NCI-H187 (cell line): ENCODE measurements at places on chromosomes 16 and 17.

GRCh38 chr17:76735586-76736348, 1.4 kb downstream of the SRSF2 start:
- no peak for DNase-seq

DNA sequence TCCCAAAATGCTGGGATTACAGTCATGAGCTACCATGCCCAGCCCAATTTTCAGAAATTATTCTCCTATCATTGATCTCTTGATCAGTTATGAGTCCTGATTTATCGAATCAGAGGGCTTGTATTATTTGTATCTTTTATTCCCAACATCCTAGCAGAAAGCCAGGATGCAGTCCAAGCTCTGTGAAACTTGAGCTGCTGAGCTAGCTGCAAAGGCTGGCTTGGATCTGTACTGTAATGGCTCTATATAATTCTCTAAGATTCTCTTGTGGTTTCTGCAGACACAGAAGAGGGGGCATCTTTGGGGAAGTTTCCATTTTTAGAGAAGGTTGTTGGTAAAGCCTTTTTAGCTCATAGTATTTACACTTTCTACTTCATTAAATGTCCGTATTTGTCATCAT, 227.1 kb downstream of the MAP2K4 start:
- DNase-seq: no peak

DNA sequence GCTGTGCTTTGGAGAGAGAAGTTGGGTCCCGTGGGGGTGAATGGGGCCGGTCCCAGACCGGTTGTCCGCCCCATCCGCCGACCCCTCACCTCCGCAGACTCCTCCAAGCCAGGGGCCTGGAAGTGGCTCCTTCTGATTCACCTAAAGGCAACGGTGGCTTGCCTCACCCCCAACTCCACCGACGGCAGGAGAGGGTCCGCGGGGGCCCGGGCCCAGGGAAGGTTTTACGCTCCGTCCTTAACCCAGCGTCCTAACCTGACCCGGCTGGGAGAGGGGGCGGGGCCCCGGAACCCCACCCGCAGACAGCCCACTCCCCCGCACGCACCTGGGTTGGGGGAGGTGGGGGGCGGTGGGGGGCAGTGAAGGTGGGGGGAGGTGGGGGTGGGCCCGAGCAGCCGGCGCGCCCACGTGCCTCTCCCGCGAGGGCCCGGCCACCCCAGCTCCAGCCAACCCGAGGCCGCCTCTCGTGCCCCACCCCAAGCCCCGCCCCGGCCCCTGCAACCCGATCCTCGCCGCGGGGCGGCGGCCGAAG, 12.7 kb upstream of the CD300A start:
- peak; percentile 87 for DNase-seq

GRCh38 chr17:66843627-66844026, 8.7 kb downstream of the CACNG5 start:
- DNase-seq: no peak

DNA sequence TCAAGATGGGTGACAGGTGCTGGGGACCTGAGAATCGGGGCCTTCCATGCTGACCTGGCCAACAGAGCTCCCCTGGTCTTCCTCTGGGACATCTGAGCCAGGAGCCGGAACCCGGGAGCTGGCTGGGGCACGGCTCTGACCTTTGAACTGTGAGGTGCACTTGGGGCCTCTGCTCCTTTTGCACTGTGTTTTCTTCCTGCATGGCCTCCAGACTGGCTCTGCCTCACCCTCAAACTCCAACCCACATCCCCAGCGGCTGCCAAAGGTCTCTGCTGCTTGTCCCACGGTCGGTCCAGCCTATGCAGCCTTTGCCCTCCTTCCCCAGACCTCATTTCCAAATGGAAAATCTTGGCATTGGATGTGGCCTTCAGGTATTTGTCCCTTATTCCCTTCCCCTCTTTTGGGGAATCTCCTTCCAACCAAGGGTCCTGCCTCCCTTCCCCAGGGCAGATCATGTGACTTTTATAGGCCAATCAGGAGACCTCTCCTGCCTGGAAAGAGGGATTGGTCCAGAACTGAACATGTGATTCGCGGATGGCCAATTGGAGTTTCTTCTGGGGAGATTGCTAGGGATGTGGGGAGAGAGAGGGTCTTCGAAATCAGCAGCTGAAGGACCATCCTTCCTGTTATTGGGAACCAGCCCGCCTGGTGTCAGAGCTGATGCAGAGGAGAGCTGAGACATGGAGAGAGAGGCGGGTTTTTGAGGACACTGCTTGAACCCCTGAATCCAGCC, 117.9 kb downstream of the CYLD start:
- DNase-seq: no peak
